ENCODE measurements at places on chromosomes 5 and 9.

DNA sequence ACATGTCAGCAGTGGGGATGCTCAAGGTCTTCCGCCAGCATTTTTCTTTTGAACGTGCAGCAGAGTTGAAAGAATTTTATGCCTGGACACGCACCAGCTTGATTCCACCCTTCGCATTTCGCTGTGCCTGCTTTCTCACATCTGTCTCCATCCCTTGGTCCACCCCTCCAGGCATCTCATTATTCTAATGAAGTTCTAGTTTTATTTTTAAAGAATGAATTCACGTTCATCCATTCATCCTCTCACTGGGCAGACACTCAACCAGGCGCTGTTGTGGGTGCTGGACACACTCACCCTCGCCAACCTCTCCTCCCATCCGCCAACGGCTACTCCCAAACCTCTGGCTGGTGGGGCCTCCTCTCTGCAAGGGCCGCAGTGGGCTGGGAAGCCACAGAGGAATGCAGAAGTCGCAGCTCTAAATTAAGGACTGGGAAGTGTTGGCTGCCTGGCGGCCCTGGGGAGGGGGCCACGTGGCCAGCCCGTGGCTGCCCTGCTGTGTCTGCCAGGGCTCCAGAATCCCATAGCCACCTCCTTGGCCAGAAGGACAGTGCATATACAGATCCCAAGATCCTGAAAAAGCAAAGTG, 6.7 kb downstream of the SUSD3 start:
- no peak for DNase-seq

DNA sequence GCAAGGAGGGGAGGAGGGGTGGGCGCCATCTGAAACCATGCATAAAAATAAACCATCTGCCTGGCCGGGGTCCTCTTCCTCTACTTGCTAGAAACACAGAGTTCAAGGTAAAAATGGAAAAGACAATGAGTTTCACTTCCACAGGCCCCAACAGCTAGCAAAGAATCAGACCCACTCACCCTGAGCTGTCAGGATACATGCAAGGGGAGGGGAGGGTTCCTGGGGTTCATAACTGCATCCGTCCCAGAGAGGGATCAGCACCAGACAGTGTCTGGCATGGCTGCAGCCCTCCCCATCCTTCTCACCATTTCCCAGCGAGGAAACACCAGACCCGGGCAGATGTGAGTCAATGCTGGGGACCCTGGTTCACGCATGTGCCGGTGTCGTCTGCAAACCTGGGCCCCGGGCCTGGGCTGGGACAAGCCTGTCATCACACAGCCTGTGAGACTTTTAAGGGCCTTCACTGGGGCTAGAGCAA, 55.4 kb downstream of the SEMA4D start:
- DNase-seq = no peak

DNA sequence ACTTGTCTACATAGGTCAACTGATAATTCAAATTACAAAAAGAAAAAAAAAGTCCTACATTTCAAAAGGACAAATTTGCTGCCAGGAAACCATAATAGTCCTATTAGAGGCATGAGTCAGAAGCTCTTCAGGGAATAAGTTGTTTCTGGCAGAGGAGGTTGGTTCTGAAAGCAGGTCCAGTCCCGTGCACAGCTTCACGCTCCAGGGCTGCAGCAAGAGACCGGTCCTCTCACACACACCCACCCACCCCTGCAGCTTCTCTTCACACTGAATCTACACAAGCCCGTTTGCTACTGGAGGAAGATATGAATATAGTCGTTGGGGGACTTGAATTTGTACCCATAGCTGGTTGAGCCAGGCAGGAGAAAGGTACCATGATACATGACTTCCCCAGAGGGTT, 36.9 kb upstream of the SLC1A3 start:
- no peak for DNase-seq

- no peak for DNase-seq
Observed at GRCh38 chr5:118366429-118366828, 621.9 kb downstream of the DTWD2 start.
